Stimulated activated CD8-positive, alpha-beta memory T cell treated with anti-CD3 and anti-CD28 coated beads, Interleukin-7, amount 100 ng/mL, for 1 hour (primary cell): ENCODE measurements at places on chromosomes 16 and 17.

- no peak for DNase-seq
Measured at GRCh38 chr16:51225878-51226277, 74.8 kb upstream of the SALL1 start.

DNA sequence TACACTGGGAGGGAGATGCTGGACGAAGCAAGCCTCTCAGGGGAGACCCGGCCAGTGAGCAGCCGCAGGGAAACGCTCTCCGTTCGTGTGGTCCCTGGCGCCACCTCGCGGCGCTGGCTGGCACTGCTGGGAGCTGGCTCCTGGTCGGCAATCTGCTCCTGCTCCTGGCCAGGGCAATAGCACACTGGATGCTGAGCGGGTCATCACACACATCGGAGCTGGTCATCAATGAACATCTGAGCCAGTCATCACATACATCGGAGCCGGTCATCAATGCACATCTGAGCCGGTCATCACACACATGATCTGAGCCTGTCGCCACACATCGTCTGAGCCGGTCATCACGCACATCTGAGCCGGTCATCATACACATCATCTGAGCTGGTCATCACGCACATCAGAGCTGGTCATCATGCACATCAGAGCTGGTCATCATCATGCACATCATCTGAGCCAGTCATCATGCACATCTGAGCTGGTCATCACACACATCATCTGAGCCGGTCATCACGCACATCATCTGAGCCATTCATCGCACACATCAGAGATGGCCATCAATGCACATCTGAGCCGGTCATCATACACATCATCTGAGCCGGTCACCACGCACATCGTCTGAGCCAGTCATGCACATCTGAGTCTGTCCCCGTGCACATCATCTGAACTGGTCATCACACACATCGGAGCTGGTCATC is 217.3 kb downstream of the RBFOX3 start:
- peak; percentile 26 for DNase-seq

DNA sequence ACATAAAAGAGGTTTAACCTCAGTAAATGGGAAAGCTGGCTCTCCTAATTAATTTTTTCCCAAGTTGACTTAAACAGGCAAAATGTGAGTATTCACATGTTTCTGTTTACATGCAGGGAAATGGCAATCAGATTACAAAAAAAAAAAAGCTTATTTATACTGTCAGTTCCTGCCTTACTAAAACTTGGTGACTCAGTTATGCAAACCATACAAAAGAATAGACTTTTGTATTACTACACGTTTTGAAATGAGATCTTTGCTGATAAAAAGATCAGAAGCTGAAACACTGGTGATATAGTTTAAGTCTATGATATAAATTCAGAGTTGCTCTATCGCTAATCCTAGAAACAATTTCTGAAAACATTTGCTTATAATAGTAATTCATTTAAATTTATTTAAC is 9.4 kb upstream of the KCNJ2 start:
- no peak for DNase-seq

- DNase-seq: no peak
Measured at GRCh38 chr16:68760671-68761275, 23.7 kb downstream of the CDH1 start.

DNA sequence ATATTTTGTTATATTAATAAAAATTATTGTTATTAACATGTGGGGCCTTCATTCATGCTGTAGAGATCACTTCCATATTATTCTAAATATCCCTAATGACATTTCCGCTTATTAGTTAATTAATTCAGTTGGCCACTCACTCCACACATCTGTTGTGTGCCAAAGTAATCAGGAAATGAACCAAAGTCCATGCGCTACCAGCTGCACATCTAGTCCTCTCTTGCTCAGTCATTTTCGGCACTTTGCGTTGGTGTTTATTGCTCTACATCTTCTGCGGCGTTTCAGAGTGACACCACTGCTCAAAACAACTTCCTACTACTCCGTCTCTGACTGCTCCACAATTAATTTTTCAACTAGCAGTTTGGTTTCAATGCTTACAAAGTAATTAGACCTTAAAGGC is 101.4 kb upstream of the ZFHX3 start:
- DNase-seq: no peak

DNA sequence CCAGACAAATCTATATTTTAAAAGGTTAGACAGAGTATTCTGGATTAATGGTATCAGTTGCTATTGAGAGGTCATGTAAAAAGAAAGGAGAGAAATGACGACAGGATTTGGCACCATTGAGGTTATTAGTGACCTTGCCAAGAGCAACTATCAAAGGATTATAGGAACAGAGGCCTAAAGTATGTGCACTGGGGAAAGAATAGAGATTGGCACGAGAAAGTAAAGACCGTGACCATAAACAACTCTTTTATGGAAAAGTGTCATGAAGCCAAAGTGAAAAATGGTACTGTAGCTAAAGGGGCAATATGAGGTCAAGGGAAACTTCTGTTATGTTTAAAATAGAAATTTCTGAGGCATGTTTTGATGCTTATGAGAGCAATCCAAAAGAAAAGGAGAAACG is 115.2 kb upstream of the KIF2B start:
- DNase-seq: no peak

DNA sequence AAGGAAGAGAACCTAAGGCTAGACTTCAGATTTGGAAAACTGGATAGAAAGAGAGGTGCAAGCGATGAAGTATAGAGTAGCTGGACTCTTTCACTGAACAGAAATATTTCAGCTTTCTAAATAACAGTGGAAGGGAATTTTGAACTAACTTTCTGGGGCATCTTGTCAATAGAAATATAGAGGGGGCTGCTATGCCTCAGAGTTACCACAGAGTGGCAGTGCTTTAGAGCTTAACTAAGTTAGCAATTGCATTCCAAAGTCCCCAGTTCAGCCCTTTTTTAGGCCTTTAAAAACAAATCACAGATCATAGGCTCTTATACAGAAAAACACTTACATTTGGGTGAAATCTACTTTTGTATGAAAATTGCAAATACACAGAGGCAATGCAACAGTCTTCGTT is 154.2 kb upstream of the CDH8 start:
- no peak for DNase-seq

DNA sequence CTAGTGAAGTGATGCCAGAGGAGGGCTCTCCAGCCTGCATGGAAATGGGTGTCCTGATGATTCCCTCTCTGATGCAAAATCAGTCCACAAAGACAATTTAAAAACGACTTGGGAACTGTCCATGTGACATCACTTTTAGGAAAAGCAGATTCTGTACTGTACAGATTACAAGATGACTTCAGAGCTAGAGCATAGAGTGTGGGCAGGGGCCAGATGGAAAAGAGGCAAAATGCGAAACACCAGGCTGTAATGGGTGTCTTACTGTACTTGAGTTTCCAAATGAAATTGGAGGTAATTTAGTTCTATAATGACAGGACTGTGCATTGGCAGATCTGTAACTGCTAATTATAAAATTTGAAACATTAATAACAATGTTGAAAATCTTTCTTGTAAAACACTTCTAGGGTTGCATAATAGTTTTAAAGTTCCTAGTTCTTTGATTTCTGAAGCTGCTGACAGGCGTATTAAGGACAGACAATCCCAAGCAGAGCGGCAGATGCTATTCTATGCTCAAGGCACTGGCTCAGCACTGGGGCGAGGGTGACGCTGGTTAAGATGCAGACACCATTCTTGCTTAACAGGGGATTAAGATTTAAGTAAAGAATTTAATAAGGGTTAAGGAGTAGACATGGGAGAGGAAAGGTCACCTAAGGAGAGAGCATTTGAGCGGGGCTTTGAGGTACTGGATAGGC is 29.6 kb downstream of the OGFOD1 start:
- no peak for DNase-seq

DNA sequence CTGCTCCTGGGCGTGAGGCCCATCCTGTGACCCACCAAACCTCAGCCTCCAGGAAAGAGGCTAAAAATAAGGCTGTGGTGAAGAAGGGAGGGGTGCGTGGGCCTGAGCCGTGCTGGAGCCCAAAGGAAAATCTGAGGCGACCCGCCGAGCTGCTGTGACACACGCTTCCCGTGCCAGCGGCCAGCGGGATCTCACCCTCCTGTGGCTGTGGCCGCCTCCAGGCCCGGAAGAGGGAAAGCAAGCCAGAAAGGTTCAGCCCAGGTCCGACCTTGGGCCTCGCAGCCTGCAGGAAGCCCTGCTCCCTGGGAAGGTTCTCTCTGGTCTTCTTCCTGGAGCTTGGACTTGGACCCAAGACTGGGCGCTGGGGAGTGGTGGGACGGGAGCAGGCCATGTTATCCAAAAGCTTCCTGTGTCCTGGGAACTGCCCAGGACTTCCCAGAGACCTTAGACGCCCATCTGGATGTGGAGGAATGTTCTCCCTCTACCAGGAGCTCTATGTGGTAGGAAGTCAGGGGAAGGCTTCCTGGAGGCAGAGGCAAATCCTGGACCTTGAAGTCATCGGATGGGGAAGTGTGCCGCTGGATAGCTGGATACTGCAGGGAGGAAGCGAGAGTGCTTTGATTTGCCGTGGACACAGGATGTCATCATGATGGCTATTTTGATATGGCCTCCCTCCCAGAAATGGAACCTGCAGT is 11.4 kb downstream of the SPNS2 start:
- DNase-seq: no peak

- DNase-seq: no peak
Measured at GRCh38 chr16:5442054-5442453, 344.5 kb upstream of the EEF2KMT start.

DNA sequence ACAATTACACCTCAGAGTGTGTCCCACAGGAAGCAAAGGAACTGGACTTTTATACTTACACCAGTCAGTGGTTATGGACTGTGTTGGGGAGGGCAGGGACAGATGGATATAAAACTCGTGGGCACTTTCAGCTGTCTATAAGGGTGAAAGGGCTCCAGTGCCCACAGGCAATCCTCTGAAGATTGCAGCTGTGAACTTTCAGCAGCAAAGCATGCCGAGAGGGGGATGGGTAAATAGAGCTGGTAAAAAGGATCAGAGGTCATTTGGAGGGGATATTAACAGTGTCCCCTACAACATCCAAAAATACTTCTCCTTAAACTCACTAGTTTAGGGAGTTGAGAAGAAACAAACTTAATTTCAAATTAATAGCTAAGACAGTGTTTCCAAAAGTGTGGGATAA is 13.3 kb upstream of the RFWD3 start:
- DNase-seq: no peak

DNA sequence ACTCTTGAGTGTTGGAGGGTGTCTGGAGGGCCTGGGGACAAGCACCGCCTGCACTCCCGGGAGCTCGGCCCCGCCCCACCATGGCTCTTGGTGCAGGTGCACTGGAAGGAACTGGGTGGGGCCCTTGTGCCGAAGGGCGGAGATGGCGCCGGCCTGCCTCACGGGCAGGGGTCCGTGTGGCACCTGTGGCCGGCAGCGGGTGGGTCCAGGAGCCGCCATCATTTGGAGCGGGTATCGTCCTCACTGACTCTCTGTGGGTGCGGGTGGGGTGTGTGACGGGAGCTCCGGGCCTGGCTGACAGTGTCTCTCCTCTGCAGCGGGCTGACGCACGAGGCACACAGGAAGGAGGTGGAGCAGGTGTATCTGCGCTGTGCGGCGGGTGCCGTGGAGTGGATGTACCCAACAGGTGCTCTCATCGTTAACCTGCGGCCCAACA is 5.2 kb downstream of the METRNL start:
- DNase-seq: no peak

GRCh38 chr17:69809331-69809730 is 265.7 kb upstream of the KCNJ16 start:
- no peak for DNase-seq

- no peak for DNase-seq
Measured at GRCh38 chr16:72264771-72265170, 92.8 kb upstream of the PMFBP1 start.

GRCh38 chr17:75476752-75477489 is 20.5 kb downstream of the TMEM94 start:
- DNase-seq: no peak

- DNase-seq: no peak
Measured at GRCh38 chr16:50332599-50332998, 36.2 kb downstream of the BRD7 start.

DNA sequence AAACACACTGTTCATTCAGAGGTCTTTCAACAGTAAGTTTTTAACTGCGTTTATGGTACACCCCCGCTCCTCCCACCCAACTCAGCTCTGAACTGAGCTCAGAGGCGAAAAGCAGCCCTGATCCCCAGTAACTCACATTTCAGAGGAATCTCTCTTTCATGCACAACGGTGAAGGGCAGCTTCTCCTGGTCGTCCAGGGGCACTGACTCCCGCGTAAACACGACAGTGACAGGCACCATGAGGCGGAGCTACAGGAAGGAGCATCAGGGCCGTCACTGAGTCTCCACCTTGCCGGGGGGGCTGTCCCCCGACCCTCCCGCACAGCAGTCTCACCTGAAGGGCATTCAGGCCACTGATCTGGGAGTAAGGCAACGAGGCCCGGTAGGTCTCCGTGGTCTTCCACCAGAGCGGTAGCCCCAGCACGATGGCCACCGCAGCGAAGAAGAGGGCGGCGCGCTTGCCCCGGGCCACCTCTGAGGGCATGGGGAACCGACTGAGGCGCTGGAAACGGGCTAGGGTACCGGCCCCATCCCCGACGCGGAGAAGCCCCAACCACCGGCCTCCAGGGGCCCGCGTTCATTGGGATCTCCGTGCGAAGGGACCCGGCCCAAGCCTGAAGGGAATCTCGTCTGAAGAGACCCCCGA is 486 bp downstream of the PIGS start:
- DNase-seq: no peak

GRCh38 chr17:9233271-9233599 is 211.9 kb downstream of the NTN1 start:
- DNase-seq: no peak

DNA sequence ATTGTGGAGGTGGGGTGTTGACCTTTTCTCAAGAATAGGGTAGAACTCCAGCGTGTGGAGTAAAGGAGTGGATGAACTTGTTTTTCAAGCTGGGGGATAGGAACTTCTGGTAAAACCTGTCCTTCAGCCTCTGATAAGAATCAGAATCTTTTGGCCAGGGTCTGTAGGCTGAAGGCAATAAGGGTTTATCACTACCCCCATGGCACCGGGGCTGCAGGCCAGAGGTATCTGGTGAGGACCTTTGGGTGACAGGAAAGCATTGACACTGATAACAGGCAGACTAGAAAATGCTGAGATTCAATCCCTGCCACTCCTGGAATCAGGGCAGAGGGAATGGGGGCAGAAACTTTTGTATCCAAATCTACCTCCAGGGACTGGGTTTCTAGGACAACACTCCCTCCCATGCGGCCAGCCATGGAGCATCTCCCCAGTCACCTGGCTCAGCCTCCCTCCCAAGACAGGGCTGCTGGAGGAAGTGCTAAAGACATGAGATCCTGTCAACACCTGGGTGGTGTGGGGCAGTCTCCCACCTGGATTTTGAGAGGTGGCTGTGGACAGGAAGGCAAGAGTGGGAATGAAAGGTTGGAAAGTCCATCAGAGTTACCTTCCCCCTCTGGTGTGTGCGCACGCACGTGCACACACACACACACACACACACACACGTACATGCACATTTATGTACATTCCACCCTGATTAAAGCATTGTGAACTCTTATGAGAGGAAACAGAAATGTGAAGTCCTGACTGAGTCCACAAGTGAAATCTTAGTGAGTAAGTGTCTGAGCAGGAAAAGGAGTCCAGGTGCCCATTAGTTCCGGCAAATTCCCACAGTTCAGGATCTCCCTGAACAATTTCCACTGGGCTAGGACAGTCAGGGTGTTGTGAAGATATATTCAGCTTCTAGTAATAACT is 53.1 kb upstream of the MARCHF10 start:
- DNase-seq: no peak
